ENCODE measurements at places on chromosomes 12 and 14.

DNA sequence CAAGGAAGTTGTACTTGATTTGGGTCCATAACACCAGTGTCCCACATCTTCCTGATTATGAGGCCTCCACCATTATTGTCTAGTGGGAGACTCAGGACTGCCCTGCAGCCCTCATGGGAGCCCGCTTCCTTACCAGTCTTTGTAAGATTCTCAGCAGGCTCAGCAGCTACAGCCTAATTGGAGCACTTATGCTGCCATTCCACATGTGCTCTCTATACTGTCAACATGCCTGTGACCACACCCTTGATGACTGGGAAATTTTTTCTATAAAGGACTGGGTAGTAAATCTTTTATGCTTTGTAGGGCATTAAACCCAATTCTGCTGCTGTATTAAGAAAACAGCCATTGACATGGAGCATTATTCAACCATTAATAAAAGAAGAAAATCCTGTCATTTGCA lies 145.5 kb upstream of the IGF1 start:
- peaks cover 17% of the 10 kb centered on the region for H3K4me1 ChIP-seq
- H3K27ac ChIP-seq: no peak overlapping the region
- no peaks in the 10 kb centered on the region for H3K27me3 ChIP-seq
- no peak overlapping the region for H3K4me3 ChIP-seq
- H3K36me3 ChIP-seq: no peaks in the 10 kb centered on the region

DNA sequence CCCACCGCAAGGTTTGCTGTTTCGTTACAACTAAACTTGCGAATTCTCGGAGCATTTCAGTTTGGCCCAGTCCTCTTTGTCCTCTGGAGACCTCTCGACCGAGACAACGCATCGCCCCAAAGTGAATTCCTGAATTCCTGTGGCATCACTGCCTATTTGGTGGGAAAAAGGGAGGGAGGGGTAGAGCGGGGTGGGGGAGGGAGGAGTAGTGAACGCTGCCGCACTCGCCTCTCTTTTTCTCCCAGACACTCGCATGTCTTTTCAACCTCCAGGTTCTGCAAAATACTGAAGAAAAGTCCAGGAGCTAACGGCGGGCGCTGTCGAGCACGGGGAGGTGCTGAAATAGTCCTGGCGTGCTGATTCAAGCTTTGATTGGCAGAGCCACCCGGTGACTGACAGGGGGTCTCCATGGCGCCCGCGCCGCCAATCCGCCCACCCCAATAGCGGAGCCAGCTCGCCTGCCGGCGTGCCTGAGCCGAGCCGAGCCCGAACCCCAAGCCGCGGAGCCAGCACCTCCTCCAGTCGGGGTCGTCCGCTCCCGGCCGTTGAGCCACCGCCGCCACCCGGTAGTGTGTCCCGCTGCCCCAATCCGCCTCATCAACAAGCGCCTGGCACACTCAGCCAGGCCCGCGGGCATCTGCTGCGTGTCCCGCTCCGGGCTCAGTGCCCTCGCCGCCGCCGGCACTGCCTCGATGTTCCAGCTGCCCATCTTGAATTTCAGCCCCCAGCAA lies at the start of gene SIX6:
TSS of gene SIX6 (plus strand) at position 440 of the 731 bp plus-strand sequence. CDS start at position 693, 253 bp downstream.
- peak; percentile 88 for DNase-seq
- peaks cover 89% of the 10 kb centered on the region for H3K27me3 ChIP-seq
- H3K4me3 ChIP-seq: no peak within 1 kb of the TSS
- H3K27ac ChIP-seq: no peak within 1 kb of the TSS
- no peaks in the 10 kb centered on the region for H3K36me3 ChIP-seq

GRCh38 chr14:100025111-100025510 lies 40.1 kb upstream of the EVL start:
- no peaks in the 10 kb centered on the region for H3K27me3 ChIP-seq
- peaks cover 53% of the 10 kb centered on the region for H3K4me1 ChIP-seq
- peak overlapping the region; percentile 38 for H3K27ac ChIP-seq
- H3K4me3 ChIP-seq: no peak overlapping the region

- H3K36me3 ChIP-seq: peaks cover 21% of the 10 kb centered on the region
- no peak overlapping the region for H3K4me3 ChIP-seq
- DNase-seq: no peak
- H3K4me1 ChIP-seq: peaks cover 17% of the 10 kb centered on the region
- no peak overlapping the region for H3K27ac ChIP-seq
Measured at GRCh38 chr14:54792288-54792687, 110.3 kb downstream of the GCH1 start.

- peak; percentile 91 for DNase-seq
- no peaks in the 10 kb centered on the region for H3K36me3 ChIP-seq
- H3K4me1 ChIP-seq: peaks cover 3% of the 10 kb centered on the region
- no peak within 1 kb of the TSS for H3K27ac ChIP-seq
- H3K4me3 ChIP-seq: peak within 1 kb of the TSS; percentile 75
- peaks cover 21% of the 10 kb centered on the region for H3K27me3 ChIP-seq
Measured at GRCh38 chr12:6200256-6201212, at the start of gene CD9. Gene CD9, plus strand, starts transcription at chr12:6200400. Its CDS starts 100 bp downstream, at chr12:6200500.

- no peaks in the 10 kb centered on the region for H3K36me3 ChIP-seq
- no peak overlapping the region for H3K27ac ChIP-seq
- H3K4me1 ChIP-seq: no peaks in the 10 kb centered on the region
- no peak for DNase-seq
- no peak overlapping the region for H3K4me3 ChIP-seq
- peaks cover 12% of the 10 kb centered on the region for H3K27me3 ChIP-seq
Measured at GRCh38 chr14:91089958-91090535, 23.8 kb upstream of the DGLUCY start.

GRCh38 chr12:107474639-107475539 lies 210.7 kb upstream of the PWP1 start:
- no peaks in the 10 kb centered on the region for H3K36me3 ChIP-seq
- no peak overlapping the region for H3K27ac ChIP-seq
- no peaks in the 10 kb centered on the region for H3K4me1 ChIP-seq
- no peak for DNase-seq

- peaks cover 3% of the 10 kb centered on the region for H3K4me1 ChIP-seq
- H3K36me3 ChIP-seq: no peaks in the 10 kb centered on the region
- H3K27ac ChIP-seq: no peak overlapping the region
- DNase-seq: no peak
Measured at GRCh38 chr12:94829552-94829951, 173.9 kb downstream of the NDUFA12 start.

DNA sequence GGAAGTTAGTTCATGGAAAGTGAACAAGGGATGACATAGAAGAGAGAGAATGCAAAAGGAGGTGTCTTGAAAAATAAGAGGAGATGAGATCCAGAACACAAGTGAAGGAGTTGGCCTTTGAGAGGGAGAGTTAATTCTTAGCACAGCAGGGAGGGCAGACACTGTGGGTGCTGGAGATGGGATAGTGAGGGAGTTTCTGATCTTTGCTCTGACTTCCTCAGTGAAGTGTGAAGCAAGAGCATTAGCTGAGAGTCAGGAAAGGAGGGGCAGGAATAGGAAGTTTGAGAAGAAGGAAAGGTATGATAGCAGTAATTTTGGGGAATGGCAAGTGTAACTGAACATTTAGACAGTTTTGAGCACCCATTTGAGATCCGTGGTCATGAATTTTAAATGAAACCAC lies 75.8 kb upstream of the COCH start:
- H3K4me1 ChIP-seq: no peaks in the 10 kb centered on the region
- no peaks in the 10 kb centered on the region for H3K27me3 ChIP-seq
- no peaks in the 10 kb centered on the region for H3K36me3 ChIP-seq
- no peak for DNase-seq

- DNase-seq: no peak
- no peaks in the 10 kb centered on the region for H3K27me3 ChIP-seq
- peaks cover 6% of the 10 kb centered on the region for H3K4me1 ChIP-seq
- no peak overlapping the region for H3K27ac ChIP-seq
- no peak overlapping the region for H3K4me3 ChIP-seq
Measured at GRCh38 chr14:100067971-100068959, 3.0 kb downstream of the EVL start.

DNA sequence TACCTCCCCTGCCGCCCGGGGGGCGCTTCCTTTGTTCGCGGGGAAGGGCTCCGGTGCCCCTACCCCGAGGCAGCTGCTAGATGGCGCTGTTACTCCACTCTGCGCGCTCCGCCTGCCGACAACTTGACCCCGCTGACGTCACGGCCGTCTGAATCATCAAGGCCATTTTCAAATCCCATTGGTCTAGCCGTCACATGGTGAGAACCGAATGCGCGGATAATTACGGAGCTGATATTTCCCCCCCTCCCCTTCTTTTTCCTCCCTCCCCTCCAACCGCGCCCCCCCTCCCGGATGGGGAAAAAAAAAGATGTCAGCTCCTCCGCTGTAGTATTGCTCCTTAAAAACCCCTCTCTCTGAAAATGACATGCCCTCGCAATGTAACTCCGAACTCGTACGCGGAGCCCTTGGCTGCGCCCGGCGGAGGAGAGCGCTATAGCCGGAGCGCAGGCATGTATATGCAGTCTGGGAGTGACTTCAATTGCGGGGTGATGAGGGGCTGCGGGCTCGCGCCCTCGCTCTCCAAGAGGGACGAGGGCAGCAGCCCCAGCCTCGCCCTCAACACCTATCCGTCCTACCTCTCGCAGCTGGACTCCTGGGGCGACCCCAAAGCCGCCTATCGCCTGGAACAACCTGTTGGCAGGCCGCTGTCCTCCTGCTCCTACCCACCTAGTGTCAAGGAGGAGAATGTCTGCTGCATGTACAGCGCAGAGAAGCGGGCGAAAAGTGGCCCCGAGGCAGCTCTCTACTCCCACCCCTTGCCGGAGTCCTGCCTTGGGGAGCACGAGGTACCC lies at the start of gene HOXC10:
TSS of gene HOXC10 (plus strand) at position 246 of the 791 bp plus-strand sequence. CDS start at position 360, 114 bp downstream.
- peak within 1 kb of the TSS; percentile 91 for H3K27ac ChIP-seq
- no peaks in the 10 kb centered on the region for H3K36me3 ChIP-seq
- H3K27me3 ChIP-seq: no peaks in the 10 kb centered on the region
- H3K4me3 ChIP-seq: peak within 1 kb of the TSS; percentile 93
- H3K4me1 ChIP-seq: peaks cover 39% of the 10 kb centered on the region

DNA sequence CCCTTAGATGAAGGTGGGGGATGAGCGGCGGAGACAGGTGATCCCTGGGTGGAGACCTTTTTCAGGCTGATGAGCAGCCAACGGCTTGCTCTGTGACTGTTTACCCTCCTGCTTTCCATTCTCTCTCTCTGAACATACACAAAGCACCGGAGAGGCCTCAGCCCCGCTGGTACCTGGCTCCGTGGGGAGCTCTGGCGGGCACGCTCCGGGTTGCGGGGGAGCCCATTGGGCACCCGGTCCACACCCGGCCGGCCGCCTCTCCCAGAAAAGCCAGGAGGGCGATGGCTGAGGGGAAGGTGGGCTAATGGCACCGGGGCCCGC lies 545 bp downstream of the SMARCC2 start:
- H3K27me3 ChIP-seq: no peaks in the 10 kb centered on the region
- H3K36me3 ChIP-seq: peaks cover 19% of the 10 kb centered on the region
- peak overlapping the region; percentile 52 for H3K27ac ChIP-seq
- H3K4me1 ChIP-seq: peaks cover 23% of the 10 kb centered on the region
- H3K4me3 ChIP-seq: peak overlapping the region; percentile 94

DNA sequence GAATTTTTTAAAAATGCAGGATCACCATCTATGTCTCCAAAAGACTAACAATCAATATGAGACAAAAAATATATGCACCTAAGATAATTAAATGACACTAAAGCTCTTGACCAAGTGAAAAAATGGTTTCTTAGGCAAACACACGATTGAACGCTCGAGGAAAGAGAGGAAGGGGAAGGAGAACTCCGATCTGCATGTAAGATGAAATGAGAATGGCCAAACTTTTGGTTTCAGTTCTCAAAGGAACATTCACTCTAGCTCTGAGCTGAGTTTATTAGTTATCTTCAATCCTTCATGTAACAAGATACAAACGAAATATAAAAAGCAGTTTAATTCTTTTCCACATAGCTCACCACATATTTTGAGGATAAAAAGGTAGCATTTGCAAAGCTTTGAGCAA lies 2.8 kb downstream of the DYRK4 start:
- no peaks in the 10 kb centered on the region for H3K36me3 ChIP-seq
- H3K4me3 ChIP-seq: peak overlapping the region; percentile 41
- H3K27me3 ChIP-seq: no peaks in the 10 kb centered on the region
- no peaks in the 10 kb centered on the region for H3K4me1 ChIP-seq
- DNase-seq: no peak

GRCh38 chr14:66099451-66099850 lies 386.7 kb upstream of the CCDC196 start:
- no peak overlapping the region for H3K4me3 ChIP-seq
- no peaks in the 10 kb centered on the region for H3K27me3 ChIP-seq
- H3K36me3 ChIP-seq: no peaks in the 10 kb centered on the region
- no peaks in the 10 kb centered on the region for H3K4me1 ChIP-seq
- no peak overlapping the region for H3K27ac ChIP-seq

DNA sequence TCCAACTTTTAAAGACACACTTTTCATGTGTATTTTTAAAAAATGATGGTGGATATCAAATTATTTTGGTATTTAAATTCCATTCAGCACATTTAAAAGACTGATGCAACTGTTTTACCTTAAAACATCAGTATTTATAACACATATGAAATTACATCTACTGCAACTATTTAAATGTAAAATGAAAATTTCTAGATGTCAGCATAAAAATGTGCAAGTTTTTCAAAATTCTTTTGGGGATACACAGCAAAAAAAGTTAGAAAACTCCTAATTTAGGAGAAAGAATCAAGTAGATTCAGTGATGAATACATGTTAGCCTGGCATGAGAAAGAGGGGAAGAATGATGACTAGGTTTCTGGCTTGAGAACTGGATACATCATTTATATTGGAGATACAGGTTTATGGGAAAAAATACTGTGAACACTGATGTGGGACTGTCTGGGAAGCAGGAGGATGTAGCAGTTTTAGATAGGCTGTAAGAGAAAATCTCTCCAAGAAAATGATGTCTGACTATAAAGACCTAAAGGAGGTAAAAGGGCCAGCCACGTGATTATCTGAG lies 9.2 kb downstream of the SOS2 start:
- no peaks in the 10 kb centered on the region for H3K27me3 ChIP-seq
- peak; percentile 9 for DNase-seq
- peaks cover 22% of the 10 kb centered on the region for H3K4me1 ChIP-seq
- no peak overlapping the region for H3K4me3 ChIP-seq
- no peaks in the 10 kb centered on the region for H3K36me3 ChIP-seq

GRCh38 chr14:37900561-37900960 lies 305.1 kb downstream of the TTC6 start:
- H3K27me3 ChIP-seq: no peaks in the 10 kb centered on the region
- H3K27ac ChIP-seq: no peak overlapping the region
- no peak for DNase-seq
- H3K36me3 ChIP-seq: no peaks in the 10 kb centered on the region
- no peak overlapping the region for H3K4me3 ChIP-seq

DNA sequence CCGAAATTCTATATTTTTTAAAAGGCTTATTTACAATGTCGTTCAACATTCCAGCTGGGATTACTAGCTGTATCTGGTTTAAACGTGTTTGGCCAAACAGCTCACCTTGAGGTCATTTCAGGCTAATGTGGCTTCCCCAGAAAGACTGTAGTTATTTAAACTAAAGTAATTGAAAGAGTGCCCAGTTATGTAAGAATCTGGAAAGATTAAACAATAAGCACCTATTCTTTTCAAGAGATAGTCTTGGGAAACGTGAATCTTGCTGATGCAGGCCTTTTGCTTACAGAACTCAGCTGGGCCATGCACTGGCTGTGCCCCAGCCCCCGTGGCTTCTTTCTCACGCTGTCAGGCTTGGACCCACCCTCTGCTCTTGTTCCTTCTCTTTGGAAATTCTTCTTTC lies 24.4 kb downstream of the GLRX5 start:
- no peaks in the 10 kb centered on the region for H3K27me3 ChIP-seq
- H3K4me1 ChIP-seq: peaks cover 3% of the 10 kb centered on the region
- H3K27ac ChIP-seq: no peak overlapping the region
- H3K4me3 ChIP-seq: no peak overlapping the region
- DNase-seq: no peak

- H3K4me1 ChIP-seq: no peaks in the 10 kb centered on the region
- H3K4me3 ChIP-seq: no peak overlapping the region
- no peak for DNase-seq
- H3K27ac ChIP-seq: no peak overlapping the region
- H3K36me3 ChIP-seq: peaks cover 25% of the 10 kb centered on the region
Measured at GRCh38 chr12:11853126-11853525, 203.7 kb downstream of the ETV6 start.

GRCh38 chr12:50006280-50006679 lies 19.0 kb downstream of the RACGAP1 start:
- H3K27ac ChIP-seq: no peak overlapping the region
- no peaks in the 10 kb centered on the region for H3K27me3 ChIP-seq
- peaks cover 10% of the 10 kb centered on the region for H3K4me1 ChIP-seq
- no peak for DNase-seq
- H3K36me3 ChIP-seq: peaks cover 14% of the 10 kb centered on the region
- no peak overlapping the region for H3K4me3 ChIP-seq
